ENCODE measurements at places on chromosomes 7 and 10.

DNA sequence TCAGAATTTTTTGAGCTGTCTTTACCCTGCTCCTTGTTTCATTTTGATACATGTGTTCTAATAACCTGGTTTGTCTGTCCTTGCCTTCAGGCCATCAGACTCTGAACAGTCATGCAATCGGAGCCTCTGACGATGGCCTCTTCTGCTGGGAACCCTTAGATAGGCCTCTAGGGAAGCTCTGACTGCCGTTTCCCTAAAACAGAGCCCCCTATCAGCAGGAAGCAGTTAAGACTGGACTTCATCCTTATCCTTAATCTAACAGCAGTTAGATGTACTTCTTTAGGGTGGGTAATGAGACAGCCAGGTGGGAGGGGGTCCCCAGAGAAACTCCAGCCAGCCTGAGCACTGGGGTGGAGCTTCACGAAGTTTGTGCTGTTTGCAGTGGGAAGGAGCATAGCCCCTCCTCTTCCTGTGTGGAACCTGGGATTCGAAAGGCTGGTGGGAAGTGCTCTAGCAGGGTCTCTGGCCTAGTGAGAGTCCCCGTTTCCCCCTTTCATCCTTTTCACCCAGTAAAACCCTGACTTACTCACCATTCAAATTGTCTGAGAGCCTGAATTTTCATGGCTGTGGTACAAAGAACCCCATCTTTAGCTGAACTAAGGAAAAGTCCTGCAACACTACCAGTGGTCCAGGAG is 28.4 kb upstream of the SORCS3 start:
- DNase-seq: no peak

DNA sequence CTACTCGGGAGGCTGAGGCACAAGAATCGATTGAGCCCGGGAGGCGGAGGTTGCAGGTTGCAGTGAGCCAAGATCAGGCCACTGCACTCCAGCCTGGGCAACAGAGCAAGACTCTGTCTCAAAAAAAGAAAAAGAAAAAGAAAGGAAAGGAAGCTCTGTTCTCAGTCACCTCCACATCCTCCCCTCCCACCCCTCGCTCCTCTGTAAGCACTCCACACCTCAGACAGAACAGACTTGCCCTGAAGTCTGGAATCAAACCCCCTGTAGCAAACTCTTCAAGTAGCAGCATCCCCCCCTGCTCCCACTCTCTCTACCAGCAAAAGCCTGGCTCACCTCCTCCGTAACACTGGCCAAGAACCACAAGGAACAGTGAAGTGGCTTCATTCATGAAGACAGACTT is 66.7 kb downstream of the PARD3 start:
- DNase-seq: no peak

DNA sequence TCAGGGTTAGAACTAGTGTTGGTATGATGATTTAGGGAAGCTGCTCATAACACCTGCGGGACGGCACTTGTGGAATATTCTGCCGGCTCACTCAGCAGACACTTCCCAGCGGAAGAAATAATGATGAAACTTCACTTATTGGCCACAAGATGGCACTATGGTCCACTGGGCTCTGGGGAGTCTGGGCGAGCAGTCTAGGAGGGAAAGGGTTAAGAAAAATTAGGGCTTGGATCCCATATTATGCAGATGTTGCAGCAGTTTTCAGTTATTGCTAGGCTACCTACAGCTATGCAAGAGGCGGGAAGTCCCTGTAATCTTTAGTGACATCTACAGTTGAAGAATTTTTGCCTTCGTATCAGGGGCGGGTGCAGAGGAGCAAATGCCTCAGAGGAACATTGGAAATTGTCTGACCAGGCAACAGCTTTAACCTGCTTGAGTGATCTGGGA is 238.7 kb upstream of the PRSS58 start:
- peak; percentile 48 for DNase-seq

DNA sequence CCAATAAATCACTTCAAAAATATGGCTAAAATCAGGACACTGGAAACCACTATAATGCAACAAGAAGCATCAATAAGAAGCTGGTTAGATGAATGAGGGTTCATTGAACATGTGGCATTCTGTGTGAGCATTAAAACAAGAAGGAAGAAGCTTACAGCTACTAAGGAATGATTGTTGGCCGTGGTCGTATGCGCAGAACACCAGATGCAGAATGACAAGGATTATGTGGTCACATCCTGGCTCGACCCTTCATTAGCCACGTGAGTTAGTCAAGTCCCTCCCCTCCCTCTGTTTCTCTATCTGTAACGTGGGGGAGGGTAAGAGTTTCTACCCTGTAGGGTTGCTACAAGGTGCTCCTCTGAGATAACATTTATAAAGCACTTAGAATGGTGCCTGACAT is 174.3 kb downstream of the ADAM12 start:
- no peak for DNase-seq

DNA sequence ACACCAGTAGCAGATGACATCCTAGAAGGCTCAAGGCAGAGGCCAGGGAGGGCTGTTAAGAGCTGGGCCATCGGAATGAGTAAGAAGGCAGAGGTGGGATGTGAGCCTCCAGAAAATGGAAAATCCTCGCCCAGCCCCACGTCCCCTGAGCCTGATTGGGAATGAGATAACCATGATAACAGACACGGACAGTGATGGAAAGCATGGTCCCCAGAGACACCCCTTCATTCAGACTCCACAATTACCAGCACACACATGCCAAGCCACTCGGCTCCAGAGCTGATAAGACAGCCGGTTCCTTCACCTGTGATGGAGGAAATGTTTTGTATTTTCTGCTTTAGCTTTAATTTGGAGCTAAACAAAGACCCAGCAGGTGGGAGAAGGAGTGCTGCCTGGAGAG is 106.0 kb downstream of the GRID1 start:
- DNase-seq: no peak

DNA sequence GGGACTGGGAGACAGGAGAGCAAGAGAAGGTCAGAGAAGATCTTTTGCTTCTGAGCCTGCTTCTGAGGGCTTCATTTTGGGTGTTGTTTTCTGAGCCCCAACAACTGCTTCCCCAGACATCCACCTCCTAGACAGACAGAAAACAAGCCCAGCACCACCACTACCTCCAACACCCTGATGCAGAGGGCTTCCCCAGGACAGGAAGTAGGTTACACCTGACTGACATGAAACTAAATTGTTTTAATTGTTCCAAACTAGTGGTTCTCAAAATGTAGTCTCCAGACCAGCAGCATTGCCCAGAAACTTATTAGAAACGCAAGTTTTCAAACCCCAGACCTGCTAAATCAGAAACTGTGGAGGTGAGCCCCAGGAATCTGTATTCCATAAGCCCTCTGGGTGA is 163.6 kb upstream of the KMT2E start:
- no peak for DNase-seq

- DNase-seq: no peak
Measured at GRCh38 chr7:20735346-20736065, 51.2 kb downstream of the SP8 start.

- DNase-seq: no peak
Measured at GRCh38 chr7:158351481-158351880, 236.1 kb downstream of the PTPRN2 start.

DNA sequence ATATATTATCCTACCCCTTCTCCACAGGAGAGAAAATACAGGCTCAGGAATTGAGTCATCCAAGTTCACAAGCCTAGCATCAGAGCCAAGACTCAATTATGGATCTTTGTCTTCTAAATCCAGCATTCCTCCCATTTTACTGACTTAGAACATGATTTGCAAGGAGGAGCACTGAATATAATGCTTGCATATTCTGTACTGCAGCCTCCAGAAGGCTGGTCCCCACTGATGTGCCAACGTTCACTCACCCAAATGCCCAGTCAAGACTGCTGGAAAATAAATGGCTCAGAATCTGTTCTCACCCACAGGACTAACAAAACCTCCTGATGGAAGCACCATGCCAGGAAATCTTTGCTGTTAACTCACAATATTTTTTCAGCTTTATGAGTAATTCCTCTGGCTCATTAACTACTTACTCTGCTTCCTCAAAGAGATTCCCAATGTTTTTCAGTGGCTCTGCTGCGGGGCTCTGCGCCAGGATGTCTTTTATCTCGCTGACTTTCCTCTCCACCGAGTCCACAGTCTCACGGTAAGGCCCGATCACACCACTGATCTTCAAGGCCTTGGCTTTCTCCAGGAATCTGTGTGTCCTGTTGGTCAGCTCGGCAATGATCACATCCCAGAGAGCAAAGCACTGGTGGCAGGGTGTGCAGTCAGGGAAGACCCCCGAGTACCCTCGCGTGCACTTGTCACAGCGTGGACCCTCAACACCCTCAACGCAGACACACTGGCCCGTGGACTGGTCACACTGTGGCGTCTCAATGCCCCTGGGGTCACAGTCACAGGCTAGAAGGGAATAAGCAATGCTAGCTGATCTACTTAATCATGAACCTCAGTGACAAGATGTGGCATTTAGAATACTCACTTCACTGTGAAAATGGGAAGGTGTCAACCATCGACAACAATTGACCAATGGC is 48.8 kb downstream of the DLD start:
- DNase-seq: peak; percentile 78

DNA sequence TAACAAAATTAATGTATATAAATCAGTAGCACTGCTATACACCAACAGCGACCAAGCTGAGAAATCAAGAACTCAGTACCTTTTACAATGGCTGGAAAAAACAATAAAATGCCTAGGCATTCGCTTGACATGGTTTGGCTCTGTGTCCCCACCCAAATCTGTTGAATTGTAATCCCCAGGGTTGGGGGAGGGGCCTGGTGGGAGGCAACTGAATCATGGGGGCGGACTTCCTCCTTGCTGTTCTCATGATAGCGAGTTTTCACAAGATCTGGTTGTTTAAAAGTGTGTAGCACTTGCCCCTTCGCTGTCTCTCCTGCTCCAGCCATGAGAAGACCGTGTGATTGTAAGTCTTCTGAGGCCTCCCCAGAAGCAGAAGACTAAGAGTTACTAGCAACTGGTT is 8.6 kb downstream of the ZNF786 start:
- DNase-seq: no peak

DNA sequence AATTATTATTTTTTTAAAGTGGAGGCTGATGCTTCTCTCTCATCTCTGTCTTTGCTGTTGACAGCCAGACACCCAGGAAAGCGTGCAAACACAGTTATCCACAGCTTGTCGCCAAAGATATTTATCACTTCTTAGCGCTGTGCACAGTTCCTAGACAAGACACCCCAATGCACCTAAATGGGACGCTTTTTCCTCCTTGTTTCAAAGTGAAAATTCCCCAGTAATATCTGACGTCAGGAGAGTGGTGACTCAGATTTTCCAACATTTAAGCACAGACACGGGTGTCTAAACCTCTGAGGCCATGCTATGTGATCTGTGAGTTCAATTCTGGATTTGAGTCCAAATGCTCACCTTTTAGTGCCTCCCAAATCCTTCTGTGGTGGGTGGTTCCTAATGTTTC is 151.6 kb downstream of the EMX2 start:
- no peak for DNase-seq

GRCh38 chr7:33061282-33061937 is 1.2 kb downstream of the NT5C3A start:
- DNase-seq: no peak

- no peak for DNase-seq
Measured at GRCh38 chr10:42640610-42641229, 2.4 kb upstream of the ZNF33B start.

DNA sequence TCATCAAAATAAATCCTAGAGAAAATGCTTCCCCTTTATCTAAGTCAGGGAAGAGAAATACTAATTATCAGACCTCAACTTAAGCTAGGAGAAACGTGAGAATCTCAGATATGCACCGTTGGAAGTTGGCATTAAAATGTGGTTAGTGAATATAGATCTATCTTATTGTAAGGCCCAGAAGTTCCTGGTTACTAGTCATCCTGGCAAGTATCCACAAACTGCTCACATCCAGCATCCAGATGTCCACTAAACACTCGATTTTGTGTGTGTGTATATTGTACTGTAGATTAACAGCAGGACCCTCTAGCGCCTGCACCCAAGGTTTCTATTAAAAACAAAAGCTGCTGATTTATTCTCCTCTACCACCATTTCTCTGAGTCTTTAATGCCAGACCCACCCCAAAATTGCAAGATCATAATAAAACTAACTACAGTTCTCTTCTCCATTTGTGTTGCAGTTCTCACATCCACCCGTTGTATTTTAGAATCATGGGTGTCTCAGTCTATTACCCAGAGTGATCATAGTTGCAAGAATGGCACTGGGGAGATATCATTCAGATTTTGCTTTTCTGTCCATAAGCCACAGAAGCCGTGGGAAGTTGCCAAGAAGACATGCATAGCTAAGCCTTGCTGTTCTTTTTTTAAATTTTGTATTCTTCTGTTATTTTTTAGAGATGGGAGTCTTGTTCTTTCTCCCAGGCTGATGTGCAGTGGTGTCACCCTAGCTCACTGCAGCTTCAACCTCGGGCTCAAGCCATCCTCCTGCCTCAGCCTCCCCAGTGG is 165.4 kb downstream of the KIAA1217 start:
- DNase-seq: no peak

- DNase-seq: peak; percentile 69
Measured at GRCh38 chr10:77846718-77847311, 79.7 kb downstream of the DLG5 start.

DNA sequence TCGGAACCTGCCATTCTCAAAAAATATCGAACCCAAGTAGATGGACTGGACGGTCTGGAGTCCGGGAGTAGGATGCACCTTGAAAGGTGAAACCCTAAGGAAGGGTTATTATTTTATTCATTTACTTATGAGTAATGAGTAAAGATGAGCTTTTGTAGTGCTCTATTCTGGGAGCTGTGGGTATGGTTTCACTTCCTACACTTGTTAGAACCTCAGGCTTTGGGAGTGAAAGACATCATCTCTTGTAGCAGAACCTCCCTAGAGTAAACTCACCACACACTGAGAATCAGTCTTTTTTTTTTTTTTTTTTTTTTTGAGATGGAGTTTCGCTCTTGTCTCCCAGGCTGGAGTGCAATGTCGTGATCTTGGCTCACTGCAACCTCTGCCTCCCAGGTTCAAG is 389.4 kb upstream of the AUTS2 start:
- no peak for DNase-seq

All from lung microvascular endothelial cell (primary cell).